ENCODE measurements at places on chromosomes 1 and 21. TPM values are rescaled to one million over a fixed set of nuclear protein-coding genes. Genes with fewer than 3 reads are reported as not detected.

The AHCTF1 gene
- total RNA-seq, result 43.4 TPM

The SLAMF8 gene
- total RNA-seq, result not detected

The SERPINC1 gene
- 1.7 TPM for total RNA-seq

The NBPF14 gene
- total RNA-seq, result 6.2 TPM

The GPR153 gene
- total RNA-seq, result 25.2 TPM

The AKR7A2 gene
- total RNA-seq, result 90.2 TPM

The AMY1B gene
- not detected for total RNA-seq

DNA sequence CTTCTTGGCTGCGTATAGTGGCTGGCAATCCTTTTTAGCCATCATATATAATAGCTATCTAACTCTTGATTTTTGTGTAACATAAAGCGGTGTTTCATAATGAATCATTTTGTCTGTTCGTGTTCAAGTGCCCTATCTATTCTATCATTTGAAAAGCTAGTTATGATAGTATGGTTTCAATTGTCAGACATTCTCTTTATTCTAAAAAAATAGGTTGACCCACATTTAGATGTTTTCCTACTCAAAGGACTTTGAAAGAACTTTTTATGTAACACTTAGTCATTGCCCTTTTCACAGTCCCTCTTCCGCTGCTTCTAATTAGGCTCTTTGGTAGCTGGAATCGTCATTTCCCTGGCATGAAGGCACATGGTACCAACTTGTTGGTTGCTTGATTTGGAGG is 272.2 kb upstream of the B3GALT2 start:
- DNase-seq, result no peak

- peak; percentile 26 for DNase-seq
These were observed 15.1 kb downstream of the SOX13 start for GRCh38 chr1:204087893-204088528.

GRCh38 chr1:226649780-226650179 is 89.3 kb downstream of the ITPKB start:
- DNase-seq, result peak; percentile 79

- no peak for DNase-seq
These were observed 289.2 kb upstream of the DPYD start for GRCh38 chr1:98210064-98210463.

DNA sequence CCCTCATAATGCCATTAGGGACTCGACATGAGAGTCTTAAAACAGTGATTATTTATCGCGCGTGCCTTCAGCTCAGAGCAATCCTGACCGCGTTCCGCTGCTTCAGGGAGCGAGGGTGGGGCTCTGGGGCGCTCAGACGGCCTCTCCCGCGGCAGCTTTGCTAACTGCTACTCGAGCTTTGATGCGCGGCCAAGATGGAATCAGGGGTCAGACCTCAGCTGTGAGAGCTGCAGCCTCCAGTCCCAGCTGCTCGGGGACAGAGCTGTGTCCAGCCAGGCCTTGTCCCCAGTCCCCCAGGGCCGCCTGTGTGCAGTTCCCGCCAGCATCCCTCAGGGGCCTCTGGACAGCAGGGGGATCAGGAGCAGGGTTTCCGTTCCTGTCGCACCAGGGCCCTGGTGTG is 104.6 kb upstream of the TTC34 start:
- DNase-seq, result no peak

DNA sequence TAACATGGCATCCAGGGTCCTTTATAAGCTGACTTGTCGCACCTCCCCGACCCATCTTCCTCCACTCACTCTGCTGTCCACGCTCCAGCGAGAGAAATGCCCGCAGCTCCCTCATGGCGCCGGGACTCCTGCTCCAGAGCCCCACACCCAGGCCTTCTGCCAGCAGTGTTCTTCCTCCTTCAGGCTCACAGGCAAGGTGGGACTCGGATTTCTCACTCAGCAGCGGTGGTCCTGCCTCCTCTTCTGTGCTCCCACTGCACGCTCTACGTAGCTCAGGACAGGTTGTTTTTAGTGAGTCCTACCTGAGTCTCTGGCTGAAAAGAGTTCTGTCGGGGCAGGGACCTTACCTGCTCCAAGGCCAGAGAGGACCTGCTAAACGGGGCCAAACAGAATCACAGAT is 11.2 kb downstream of the THEMIS2 start:
- no peak for DNase-seq

- DNase-seq, result no peak
These were observed 692.0 kb upstream of the NR5A2 start for GRCh38 chr1:199335496-199335895.

DNA sequence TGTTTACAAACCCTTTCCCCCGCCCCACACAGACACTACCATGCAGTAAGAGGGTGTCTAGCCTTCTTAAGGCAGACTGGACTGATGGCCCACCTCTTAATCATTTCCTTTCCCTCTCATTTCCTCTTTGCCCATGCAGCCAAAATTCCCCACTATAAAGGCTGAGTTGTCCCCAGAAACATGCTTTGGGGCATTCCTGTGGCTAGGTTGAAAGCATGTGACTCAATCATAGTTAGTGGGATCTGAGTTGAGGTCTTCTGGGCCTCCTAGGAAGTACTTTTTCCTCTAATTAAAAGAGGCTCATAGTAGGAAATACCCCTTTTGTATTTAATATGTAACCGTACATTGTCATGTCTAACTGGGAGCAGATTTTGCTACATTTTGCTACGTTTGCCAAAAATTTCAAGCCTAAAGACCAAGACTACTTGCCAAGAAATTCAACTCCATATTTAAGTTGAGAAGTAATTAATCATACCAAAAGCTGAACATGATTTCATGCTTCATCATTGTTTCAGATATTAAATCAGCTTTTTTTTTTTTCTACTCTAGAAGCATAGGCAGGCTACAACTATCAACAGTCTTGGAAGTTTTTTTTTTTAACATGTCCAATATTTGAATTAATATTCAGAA is 174.7 kb downstream of the ADGRL4 start:
- DNase-seq, result no peak

- peak; percentile 32 for DNase-seq
These were observed 6.6 kb upstream of the SIM2 start for GRCh38 chr21:36692114-36692834.

DNA sequence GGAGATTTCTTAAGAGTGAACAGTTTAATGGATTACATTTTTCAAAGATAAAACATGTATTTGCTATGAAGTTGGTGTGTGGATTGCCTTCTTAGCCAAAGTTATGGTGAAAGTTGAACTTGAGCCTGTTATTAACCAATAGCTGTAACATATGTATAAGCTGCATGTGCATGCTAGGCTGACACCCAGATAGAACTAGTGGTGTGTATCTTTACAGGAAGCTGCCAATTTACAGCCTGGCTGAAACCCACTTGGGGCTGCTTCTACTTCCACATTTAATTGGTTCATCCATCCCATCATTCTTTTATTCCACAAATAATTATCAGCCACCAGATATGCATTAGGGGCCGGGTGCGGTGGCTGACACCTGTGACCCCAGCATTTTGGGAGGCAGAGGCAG is 3.3 kb downstream of the PLA2G5 start:
- no peak for DNase-seq

- DNase-seq, result no peak
These were observed 186.7 kb upstream of the NFIA start for GRCh38 chr1:60895701-60896100.

- no peak for DNase-seq
These were observed 38.7 kb upstream of the CNTN2 start for GRCh38 chr1:205004351-205004750.

DNA sequence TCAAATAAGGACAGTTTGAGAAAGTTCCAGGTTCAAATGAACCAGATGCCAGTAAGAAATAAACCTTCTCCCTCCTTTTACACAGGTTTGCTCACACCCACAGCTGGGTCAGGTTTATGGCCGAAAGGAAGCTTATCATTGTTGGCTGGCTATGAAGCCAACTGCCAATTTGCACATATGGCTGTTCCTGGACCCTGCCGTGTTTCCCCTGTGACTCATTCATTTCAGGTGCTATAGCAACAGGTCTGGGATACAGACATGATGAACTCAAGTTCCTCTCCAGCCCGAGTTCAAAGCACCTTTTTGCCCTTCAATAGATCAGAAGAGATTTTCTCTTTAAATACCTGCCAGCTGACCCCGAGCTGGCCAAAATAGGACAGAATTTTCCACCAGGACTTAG is 134.4 kb upstream of the SMYD2 start:
- DNase-seq, result no peak

DNA sequence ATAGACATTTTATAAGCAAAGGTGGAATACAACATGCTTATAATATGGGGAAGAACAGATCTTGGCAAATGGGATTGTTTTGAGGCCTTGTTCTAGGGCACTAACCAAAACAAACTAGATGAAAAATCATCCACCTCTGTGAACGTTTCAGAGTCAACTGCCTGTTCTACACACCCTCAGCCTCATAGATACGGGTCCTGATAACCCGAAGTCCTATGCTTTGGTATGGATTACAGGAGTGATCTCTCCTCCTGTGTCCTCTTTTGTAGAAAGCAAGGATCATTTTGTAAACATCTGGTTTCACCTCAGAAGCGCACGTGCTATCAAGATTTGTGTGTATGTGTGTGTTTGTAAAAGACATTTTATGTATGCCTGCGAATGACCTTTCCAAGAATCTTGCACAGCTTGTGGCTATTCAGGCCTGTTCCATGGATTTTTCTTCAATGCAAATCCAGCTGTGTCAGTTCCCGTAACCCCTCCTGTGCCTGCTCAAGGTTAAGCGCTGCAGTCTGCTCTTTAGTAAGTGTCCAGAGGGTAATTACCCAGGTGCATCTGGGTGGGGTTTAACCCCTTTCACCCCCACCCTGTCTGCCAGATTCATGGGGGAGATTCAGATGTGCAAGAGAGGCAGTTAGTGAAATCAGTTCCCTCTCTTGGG is 132.4 kb downstream of the ROR1 start:
- no peak for DNase-seq

DNA sequence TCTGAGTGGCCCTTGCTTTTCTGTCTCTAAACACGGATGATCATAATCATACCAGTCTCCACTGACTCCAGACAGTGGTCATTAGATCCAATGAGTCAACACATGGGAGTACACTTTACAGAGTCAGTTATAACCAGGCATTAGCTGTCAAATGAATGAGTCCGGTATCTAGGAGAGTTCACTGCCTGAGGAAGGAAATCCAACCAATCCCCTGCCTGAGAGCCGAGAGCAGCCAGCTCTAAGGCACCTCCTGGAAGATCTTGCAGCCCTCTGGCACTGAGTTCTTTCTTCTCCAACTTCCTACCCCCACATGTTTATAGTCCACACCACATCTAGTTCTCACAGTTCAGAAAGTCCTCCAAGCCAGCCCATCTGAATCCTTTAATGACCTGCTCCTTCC is 29.4 kb upstream of the RBM15 start:
- DNase-seq, result no peak

DNA sequence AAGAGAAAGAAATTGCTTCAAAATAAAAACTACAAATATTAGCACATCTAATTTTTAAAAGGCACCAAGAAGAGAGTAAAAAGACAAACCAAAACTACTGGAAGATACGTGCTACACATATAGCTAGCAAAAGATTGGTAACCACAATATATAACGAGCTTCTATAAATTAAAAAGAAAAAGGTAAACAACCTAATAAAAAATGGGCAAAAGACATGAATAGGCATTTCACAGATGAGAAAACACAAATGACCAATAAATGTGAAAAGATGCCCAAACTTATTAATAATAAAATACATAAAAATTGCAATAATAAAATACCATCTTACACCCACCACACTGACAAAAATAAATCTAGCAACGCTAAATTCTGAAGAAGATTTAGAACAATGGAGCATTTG is 26.2 kb downstream of the LEMD1 start:
- no peak for DNase-seq

DNA sequence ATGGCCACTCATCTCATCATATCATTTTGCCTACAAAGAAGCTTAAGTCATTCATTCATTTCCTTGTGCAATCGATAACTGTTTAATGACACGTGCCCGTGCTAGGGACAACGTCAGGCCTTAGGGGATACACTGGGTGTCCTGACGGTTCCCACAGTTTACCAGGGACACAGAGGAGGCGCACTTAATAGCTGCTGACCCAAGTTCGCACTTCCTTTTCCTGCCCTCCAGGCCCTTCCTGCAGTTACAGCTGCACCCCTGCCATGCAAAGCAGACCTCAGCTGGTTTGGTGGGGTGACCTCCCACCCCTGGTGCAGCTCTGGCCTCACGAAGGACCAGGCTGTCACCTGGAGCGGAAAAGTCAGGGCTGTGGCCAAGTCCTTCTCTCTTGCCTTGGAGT is 4.2 kb downstream of the SPATA21 start:
- DNase-seq, result no peak

All from H7 (cell line).